ENCODE measurements at places on chromosomes 3 and 15. TPM values are rescaled to one million over a fixed set of nuclear protein-coding genes. Genes with fewer than 3 reads are reported as not detected.

DNA sequence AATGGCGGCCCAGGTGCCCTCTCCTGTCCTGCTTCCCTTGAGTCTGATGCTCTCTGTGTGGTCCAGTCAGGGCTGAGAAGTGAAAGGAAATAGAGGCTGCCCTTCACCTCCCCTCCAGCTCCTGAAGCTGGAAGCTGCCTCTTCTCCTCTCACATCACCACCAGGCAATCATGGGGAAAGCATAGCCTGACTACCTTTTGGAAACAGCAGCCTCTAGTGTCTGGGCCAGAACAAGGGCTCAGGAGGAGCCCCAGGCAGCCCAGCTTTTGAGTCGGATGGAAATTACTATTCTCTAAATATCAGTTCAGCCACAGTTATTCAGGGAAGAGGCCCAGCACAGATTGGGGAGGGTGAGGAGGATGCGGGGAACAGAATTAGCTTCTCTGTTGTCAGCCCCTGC, 43.3 kb upstream of the CCDC174 start:
- H3K36me3 ChIP-seq = peaks cover under 1% of the 10 kb centered on the region
- H3K27me3 ChIP-seq = peaks cover 56% of the 10 kb centered on the region

The ZNF197 gene
- total RNA-seq = 10.7 TPM

The KLF15 gene
- 0.19 TPM for total RNA-seq

The KLHL24 gene
- total RNA-seq = 6.7 TPM

The CYP11A1 gene
- total RNA-seq = not detected

GRCh38 chr15:54839379-54839778, 357.4 kb downstream of the RSL24D1 start:
- H3K4me3 ChIP-seq = no peak overlapping the region
- no peaks in the 10 kb centered on the region for H3K36me3 ChIP-seq
- DNase-seq = no peak
- H3K27ac ChIP-seq = no peak overlapping the region
- H3K27me3 ChIP-seq = no peaks in the 10 kb centered on the region

The SV2B gene
- total RNA-seq = 0.05 TPM

DNA sequence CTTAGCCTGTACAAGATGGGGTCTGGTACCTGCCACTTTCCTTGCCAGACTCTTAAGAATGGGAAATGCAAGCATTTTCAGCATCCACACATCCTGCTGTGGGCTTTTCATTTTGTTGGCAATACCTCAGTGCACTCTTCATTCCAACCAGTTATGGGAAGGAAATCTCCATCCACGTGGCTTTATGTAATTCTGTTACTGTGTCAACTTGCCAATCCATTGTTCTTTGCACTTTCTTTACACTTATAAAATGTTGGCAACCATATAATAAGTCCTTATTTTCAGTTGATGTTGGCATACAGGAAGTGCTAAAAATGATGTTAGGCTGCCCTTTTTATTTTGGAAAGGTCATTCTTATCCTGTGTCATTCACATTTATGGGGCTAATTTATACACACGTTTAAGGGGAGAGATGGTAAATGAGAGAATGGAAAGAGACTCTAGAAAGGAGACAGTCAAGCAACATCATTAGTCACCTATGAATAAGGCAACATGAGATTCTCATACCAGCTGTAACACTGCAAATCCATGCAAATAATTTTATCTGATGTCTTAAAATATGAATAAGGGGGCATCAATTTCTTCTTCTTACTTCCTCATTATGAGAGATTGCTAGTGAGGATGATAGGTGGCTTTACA, 238.7 kb downstream of the CHST2 start:
- no peak for DNase-seq
- H3K4me1 ChIP-seq = peaks cover 15% of the 10 kb centered on the region
- H3K27ac ChIP-seq = no peak overlapping the region
- H3K4me3 ChIP-seq = no peak overlapping the region
- H3K36me3 ChIP-seq = no peaks in the 10 kb centered on the region

DNA sequence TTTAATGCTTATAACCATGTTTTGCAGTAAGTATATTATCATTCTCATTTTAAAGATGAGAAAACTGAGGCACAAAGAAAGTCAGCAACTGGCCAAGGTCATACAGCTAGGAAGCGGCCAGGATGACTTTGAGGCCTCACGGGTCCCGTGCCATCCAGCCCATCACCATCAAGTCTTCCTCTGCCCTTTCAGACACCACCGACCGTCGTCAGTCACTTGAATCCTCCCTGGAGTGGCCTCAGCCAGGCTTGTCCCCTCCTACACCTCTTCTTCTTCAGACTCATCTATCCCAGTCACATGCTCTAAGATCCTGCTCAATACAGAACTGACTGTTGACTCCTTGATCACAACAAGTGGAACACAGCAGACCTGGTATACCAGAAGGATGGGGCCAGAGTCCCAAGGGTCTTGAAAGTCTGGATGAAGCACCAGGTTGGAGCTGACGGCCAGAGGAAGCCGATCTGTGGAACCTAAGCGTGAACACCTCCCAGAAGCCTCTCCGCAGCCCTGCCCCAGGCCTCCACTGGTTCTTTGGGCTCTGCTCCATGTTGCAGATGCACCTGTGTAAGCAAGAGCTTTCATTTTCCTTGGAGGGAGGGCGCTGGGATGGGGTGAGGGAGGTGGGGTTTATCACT, 22.1 kb downstream of the ITGA11 start:
- no peaks in the 10 kb centered on the region for H3K4me1 ChIP-seq
- H3K27me3 ChIP-seq = peaks cover 5% of the 10 kb centered on the region
- no peak for DNase-seq
- H3K27ac ChIP-seq = no peak overlapping the region

DNA sequence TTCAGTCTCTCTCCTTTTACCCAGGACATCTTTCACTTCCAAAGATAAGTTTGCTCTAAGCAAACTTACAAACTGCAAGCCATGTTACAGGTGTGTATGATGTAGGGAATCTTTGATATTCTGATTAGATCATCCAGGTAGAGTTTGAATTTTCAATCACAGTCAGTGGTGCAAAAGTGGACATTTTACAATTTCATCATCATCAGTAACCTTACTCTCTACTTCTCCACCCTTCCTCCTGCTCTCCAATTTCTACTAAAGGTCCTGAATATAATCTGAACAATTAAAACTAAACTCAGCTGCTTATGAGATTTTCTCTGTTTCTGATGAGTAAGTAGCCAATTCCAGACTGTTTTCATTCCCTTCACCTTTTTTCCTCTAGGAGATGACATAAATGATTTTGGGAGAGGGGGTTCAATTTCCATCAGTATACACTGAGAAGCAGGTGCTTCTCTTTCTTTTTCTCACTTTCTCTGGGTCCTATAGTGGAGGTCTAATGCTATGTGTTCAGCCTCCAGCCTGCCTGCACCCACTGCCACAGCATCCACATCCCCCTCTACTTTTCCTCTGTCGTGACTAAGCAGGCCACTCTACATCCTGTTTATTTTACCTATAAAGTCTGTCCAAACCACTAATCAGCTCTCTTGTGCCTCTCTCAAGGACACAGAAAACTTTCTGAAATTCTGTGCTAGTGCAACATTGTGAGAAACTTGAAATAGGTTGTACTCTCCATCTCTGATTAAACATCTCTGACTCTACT, 27.6 kb downstream of the SUCNR1 start:
- no peak overlapping the region for H3K4me3 ChIP-seq
- H3K4me1 ChIP-seq = peaks cover 9% of the 10 kb centered on the region
- peaks cover 6% of the 10 kb centered on the region for H3K27me3 ChIP-seq
- H3K36me3 ChIP-seq = no peaks in the 10 kb centered on the region
- no peak for DNase-seq

The CHRNA7 gene
- total RNA-seq = not detected

GRCh38 chr3:31508452-31509146, 24.1 kb upstream of the STT3B start:
- H3K4me3 ChIP-seq = peak overlapping the region; percentile 37
- peaks cover 36% of the 10 kb centered on the region for H3K4me1 ChIP-seq
- H3K27ac ChIP-seq = no peak overlapping the region
- no peak for DNase-seq
- no peaks in the 10 kb centered on the region for H3K27me3 ChIP-seq

GRCh38 chr15:81425905-81426304, 51.9 kb upstream of the TMC3 start:
- H3K27me3 ChIP-seq = peaks cover 24% of the 10 kb centered on the region
- no peak overlapping the region for H3K4me3 ChIP-seq
- DNase-seq = no peak
- no peak overlapping the region for H3K27ac ChIP-seq
- H3K4me1 ChIP-seq = no peaks in the 10 kb centered on the region

DNA sequence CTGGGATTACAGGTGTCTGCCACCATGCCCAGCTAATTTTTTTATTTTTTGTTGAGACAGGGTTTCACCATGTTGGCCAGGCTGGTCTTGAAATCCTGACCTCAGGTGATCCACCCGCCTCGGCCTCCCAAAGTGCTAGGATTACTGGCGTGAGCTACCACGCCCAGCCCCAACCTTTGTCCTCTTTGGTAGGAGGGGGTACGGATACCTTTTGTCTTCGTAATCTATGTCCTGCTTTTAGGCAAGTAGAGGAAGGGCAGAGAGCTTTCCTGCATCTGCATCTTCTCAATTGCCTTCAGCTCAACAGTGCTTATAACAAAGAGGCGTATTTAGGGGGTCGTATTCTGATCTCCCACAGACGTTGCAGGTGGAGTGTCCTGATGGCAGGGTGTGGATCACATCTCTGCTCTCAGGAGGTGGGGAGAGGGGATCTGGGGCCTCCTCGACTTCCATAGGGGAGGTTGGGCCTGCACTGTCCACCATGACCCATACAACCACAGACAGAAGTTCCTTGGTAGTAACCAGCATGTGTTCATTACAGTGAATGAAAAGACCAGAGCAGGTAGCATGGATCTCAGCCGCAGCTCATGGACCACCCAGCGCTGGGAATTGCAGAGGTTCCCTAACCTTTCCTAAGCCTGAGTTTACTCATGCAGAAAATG, 21.4 kb upstream of the KCTD6 start:
- no peak for DNase-seq
- peak overlapping the region; percentile 42 for H3K4me3 ChIP-seq
- H3K27ac ChIP-seq = peak overlapping the region; percentile 62
- no peaks in the 10 kb centered on the region for H3K36me3 ChIP-seq
- peaks cover 47% of the 10 kb centered on the region for H3K4me1 ChIP-seq
- peaks cover 4% of the 10 kb centered on the region for H3K27me3 ChIP-seq

DNA sequence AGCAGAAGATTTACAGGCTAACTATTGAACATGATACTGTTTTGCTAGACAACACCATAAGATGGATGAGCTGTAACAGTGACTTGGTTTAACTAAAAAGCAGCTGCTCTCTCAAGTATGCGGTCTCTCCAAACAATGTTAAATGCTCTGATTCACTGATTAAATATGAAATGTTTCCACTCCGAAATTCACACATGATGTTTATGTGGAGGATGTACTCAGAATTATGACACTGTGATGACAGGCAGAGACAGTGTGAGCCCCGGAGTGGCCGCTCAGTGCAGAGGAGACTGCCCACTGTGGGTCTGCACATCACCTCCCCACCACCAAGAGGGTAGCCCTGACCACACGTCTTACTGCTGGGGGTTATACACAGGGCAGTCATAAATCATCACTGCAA, 83.9 kb upstream of the MEX3B start:
- peaks cover 11% of the 10 kb centered on the region for H3K4me1 ChIP-seq
- H3K27me3 ChIP-seq = no peaks in the 10 kb centered on the region
- no peak for DNase-seq
- H3K4me3 ChIP-seq = no peak overlapping the region
- H3K27ac ChIP-seq = no peak overlapping the region

The ARL6IP5 gene
- 122 TPM for total RNA-seq

DNA sequence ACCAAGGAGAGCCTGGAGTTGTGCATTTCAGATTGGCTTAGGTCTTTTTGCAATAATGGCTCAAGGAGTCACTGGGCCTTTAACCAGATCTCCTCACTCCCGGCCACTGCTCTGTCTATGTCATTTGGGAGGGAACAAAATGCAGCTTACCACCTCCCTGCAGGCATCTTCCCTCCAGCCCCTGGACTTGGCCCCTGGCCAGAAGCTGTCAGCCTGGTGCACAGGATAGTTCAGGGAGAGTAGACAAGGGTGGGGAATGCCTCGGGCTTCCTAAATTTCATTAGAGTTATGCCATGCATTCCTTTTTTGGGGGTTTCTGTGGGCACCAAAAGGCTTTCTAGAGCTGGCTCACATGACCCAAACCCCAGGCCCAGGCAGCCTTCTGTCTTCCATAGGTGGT, 70.2 kb upstream of the HRH1 start:
- H3K27ac ChIP-seq = no peak overlapping the region
- no peaks in the 10 kb centered on the region for H3K4me1 ChIP-seq
- H3K4me3 ChIP-seq = no peak overlapping the region
- H3K36me3 ChIP-seq = no peaks in the 10 kb centered on the region
- H3K27me3 ChIP-seq = peaks cover 4% of the 10 kb centered on the region

DNA sequence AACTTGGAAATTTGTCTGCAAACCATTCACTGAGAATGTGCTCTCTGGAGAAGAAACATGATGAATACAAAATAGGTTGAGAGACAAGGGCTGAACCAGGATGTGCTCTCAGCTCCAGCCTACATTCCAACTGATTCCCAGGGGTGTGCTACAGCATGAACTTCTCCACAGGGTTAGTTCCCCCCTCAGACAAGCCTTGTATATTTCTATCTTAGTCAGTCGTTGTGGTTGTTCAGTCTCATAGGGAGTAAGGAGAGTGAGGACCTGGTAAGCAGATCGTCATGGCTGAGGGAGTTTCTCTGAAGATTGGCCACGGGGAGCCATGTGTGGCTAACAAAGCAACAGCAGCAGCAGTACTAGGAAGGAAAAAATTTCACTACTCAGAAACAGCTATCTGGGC, 919.7 kb upstream of the CADM2 start:
- no peaks in the 10 kb centered on the region for H3K4me1 ChIP-seq
- H3K36me3 ChIP-seq = no peaks in the 10 kb centered on the region
- DNase-seq = no peak
- no peak overlapping the region for H3K4me3 ChIP-seq

The REC114 gene
- total RNA-seq = not detected

The SLC12A8 gene
- total RNA-seq = 1.1 TPM

DNA sequence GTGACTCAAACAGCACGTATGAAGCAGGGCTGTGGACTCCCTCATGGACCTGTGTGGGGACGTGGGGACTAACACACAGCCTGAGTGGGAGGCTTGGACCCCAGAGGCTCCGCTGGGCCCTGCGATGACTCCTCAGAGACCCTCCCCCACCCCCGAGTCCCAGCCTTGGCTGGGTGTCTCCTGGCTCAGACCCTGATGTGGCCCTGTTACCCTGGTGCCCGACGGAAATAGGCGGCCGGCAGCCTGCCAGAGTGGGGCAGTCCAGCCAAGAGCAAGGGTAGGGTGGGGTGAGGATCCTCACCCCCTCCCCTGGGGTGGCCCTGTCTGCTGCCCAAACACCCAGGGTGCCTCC, 15.3 kb downstream of the TNK2 start:
- H3K36me3 ChIP-seq = peaks cover 7% of the 10 kb centered on the region
- no peak overlapping the region for H3K4me3 ChIP-seq
- peaks cover 27% of the 10 kb centered on the region for H3K4me1 ChIP-seq
- no peaks in the 10 kb centered on the region for H3K27me3 ChIP-seq

The CFAP44 gene
- total RNA-seq = 2.7 TPM
